ENCODE measurements at places on chromosomes 5 and 9.
A peak's percentile ranks its signal among the peaks of the same experiment; 100 is the strongest.

DNA sequence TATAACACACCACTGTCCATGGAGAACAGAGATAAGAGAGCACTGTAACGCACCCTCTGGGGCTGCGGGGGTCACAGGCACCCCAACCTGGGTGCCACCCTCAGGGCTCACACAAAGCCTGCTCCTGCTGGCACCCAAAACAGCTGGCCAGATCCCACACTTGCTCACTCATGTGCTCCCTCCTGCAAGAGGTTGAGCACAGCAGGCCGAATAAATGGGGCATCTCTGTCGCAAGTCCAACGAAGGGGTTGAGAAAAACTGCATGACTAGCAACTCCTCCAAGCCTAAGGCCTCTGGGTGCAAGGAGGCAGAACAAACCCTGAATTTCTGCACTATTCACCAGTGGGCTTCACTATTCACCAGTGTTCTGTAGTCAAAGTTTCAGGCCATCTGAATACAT lies 80.3 kb downstream of the SECISBP2 start:
- DNase-seq = no peak

DNA sequence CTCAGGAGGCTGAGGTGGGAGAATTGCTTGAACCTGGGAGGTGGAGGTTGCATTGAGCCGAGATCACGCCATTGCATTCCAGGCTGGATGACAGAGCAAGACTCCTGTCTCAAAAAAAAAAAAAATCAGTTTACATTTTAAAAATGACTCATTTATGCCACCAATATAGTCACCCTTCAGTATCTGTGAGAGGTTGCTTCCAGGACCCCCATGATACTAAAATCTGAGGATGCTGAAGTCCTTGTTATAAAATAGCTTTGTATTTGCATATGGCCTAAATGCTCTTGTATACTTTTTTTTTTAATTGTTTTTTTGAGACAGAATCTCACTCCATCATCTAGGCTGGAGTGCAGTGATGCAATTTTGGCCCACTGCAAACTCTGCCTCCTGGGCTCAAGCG lies 5.8 kb downstream of the OCLN start:
- DNase-seq = no peak

DNA sequence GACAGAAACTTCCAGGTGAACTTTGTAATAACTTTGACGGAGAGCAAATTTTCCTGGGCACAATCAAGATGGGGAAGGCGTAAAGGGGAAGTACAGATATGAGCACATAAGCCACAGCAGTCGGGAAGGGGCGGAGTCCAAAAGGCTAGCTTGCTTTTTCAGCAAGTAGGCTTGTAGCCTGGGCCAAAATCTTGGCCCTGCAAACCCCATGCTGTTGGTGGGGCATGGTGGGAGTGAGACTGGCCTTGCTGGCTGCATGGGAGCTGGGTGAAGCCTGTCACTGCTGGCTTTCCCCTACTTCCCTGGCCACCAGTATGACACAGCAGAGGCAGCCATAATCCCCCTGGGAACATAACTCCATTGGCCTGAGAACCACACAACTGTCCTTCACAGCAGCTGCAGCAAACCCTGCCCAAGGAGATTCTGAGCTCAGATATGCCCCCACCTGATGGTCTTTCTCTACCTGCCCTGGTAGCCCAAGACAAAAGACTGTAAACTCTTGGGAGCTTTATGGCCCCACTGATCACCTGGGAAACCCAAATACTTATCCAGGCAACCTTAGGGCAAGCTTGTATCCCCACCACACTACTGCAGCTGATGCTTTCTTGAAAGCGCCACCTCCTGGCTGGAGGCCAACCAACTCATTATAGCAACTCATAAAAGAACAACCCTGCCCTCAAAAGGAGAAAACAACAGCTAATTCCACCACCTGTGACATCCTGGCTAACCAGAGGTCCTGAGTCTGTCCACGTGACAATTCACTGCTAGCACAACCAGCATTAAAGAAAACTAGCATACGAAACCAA lies 24.0 kb downstream of the DCTN4 start:
- no peak for DNase-seq

GRCh38 chr5:107601076-107601475 lies 69.7 kb downstream of the EFNA5 start:
- DNase-seq = no peak

DNA sequence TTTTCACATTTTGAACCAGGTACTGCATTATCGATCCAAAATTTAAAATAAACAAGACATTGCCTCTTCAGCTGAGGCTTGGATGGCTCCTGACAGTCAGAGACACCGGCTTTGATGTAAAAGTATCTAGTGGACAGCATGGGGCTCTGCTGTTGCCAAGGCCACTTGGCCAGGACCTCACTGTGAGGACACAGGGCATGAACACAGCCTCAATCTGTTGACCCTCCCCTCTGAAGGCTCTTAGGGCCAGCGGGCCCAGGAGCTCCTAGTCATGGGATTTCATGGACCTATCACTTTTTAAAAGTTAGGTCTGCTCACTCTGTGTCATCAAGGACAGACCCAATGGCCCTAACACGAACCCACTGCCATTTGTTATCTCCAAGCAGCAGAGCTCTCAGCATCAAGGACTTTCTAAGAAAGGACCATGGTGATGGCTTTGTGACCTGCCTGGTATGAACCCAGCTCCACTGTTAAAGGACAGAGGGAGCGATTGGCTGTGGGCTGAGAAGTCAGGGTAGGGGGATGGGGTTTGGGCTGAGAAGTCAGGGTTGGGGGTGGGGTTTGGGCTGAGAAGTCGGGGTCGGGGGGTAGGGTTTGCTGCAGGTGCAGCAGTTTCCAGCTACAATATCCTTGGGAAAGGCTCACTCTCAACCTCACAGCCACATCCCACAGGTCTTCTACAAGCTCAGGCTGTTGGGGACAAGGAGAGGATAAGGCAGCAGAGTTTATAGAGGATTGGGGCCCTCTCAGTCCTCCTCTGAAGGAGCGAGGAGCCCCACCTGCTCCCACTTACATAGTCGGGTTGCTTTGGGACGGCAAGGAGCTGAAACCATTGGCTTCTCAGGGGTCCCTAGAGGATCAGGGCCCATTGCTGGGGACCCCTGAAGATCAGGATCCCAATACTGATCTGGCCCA lies 146.8 kb downstream of the BARX1 start:
- no peak for DNase-seq

GRCh38 chr9:73162987-73163768 lies 11.5 kb downstream of the ANXA1 start:
- no peak for DNase-seq

- DNase-seq = no peak
These were observed 53.3 kb upstream of the ATP10B start for GRCh38 chr5:160905285-160905684.

DNA sequence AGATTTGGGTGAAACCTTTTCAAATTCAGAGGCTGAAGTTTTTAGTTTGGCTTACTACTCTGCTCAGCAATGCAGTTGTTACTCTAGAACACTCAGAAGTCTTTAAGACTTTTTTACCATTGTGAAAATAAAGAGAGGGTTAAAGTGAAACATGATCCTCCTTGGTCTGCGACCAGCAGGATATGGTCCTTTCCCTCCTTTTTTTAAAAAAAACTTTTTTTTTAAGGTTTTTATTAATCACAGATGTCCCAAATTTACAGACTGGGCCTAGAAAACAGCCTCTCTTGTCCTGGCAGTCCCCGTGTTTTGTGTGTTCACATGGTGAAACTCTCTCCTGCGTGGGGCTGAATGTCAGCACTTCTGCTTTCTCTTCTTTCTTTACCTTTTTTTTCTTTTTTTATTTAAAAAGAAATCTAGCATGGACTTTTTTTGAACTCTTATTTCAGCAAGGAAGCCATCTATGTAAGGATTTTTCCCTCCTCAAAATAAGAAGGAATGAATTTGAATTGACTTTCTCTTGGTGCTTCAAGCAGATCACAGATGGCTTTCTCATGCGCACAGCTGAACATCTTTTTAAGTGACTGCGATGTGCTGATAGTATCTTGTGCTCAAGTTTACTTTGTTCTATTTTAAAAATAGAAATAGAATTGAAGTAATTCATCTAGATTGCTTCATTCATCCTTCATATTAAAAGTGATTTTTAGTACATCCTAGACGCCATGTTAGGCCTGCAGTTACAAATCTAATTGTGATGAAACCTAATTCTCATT lies 128.7 kb upstream of the OTULINL start:
- DNase-seq = no peak

DNA sequence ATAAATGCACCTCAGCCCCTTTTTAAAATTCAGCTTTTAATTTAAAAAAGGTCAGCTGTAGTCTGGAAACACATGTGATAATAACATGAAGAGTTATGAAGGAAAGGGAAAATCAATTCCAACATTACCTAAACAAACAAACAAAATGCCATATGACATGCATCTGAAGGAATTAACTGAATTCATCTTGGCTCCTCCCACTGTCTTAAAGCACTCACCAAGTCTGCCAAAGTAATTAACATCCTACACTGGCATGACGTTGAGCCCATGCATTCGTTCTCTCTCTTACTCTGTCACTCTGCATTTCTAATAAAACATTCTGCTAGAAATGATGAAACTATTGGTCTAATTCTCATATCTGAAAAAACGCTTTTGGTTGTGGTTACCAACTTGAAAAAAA lies 37.7 kb downstream of the TSSK1B start:
- no peak for DNase-seq

- DNase-seq = no peak
These were observed 148.1 kb upstream of the MPDZ start for GRCh38 chr9:13427587-13427986.

DNA sequence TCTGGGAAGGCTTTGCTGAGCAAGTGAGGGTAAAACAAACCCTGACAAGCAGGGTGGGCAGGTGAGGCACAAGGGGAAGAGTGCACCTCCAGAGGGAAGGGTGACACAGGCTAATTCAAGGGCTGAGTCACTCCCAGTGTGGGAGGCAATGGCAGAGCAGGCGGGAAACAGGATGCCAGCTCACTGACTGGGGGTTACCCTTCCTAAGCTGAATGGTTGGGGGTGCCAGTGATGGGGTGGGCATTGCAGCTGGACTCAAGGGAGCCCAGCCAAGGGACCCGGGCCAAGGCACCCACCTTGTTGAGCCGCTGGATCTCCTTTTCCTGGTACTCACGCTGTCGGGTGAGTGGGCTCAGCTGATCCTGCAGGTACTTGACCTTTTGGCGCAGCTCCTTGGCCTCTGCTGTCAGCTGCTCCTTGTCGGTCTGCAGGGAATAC lies 18.4 kb downstream of the GPX3 start:
- peak; percentile 49 for DNase-seq

DNA sequence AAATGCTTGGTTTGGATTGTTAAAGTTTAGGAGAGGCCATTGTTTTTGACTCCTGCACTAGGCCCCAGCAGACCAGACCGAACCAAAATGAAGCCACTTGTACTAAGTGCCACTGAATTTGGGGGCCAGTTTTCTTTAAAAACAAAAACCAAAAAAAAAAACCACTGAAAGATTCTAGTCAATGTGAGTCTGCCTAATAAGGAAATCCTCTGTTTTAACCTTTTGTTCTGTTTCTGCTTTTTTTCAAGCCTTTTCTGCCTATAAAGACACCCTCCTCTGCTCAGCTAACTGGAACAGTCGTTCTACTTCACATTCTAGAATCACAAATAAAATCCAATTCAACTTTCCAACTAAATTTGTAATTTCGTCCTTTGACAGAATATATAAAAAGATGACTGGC lies 64.9 kb downstream of the SERINC5 start:
- no peak for DNase-seq

DNA sequence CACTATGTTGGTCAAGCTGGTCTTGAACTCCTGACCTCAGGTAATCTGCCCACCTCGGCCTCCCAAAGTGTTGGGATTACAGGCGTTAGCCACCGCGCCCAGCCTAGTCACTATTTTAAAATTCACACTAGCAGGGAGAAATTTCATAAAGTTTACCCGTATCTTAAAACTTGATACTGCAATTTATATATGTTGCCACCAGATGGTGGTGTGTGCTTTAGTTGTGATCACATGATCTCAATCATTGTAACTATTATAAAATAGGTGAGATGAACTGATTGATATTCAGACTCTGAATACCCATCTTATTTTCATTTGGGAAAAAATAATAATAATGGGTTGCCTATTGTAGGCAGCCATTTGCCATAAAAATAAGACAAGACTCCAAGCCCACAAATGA lies 1330.4 kb upstream of the WWC1 start:
- DNase-seq = no peak

- DNase-seq = no peak
These were observed 83.4 kb downstream of the PARP8 start for GRCh38 chr5:50749873-50750272.

DNA sequence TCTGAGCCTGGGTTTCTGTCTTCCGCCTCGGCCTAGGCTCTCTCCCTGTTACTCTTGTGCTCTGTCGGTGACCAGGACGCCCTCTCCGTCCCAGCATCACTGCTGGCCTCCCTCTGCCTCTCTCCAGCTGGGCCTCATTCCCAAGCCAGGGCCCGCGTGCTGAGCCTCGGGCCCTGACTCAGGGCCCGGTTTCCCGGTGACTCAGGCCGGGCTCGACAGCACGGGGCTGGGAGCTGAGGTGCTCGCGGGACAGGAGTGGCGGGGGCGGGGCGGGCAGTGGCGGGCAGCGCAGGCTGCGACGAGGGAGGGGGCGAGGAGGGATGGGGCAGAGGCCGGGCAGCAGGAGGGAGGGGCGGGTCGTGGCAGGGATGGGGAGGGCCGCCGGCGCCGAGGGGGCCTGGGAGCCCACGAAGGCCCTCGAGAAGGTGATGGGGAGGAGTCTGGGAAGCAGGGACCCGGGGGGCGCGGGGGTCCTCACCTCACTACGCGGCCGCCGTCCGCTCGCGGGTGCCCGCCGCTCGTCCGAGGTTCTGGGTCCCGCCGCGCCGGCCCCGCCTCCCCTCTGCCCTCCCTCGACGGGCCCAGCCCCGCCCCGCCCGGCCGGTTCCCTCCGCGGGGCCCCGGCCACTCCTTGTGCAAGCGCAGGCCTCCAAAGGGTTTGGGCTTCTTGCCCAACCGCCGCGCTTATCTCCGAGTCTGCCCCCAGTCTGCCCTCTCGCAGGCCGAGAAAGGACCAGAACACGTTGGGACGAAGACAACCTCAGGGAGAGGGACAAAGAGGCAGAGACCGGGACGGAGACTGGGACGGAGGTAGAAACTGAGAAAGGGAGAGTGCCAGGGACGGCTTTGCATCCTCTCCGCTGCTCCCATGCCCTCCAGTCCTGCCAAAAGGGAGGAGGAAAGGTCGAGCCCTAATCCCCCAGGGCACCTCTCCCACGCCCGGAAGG lies at the start of gene ARAP3:
ARAP3 (minus strand) TSS at position 536 of the 947 bp plus-strand sequence. CDS start 1,744 bp downstream, outside the sequence.
- DNase-seq = peak; percentile 39

- no peak for DNase-seq
These were observed 1.1 kb downstream of the FAT2 start for GRCh38 chr5:151589878-151590570.

DNA sequence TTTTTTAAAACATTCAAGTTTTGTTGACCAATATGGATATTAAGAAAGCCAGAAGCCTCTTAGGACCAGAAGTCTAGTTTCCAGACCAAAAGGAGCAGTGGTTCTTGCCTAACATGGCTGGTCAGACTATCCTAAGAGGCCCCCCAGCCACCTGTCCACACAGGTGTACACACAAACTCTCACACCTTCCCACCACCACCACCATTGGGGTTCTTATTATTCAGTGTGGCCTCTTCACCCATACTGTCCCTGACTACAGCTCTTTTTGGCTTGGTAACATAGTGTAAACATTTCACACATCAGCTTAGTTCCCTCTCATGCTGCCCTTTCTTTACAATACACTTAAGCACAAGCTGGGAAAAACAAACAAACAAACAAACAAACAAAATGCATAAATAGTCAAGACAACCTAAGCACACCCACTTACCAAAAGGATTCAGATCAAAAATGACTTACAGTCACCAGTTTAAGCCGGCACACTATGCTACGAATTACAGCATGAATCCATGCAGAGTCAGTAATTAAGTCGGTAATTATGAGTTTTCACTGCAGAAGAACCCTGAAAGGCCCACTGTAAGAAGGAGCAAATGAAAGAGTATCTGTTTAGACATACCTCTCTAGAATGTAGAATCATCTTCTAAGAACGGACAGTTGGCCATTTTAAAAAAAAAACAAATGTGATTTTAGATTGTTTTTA lies 9.5 kb downstream of the LHFPL2 start:
- no peak for DNase-seq

All from stimulated activated CD4-positive, alpha-beta T cell treated with anti-CD3 and anti-CD28 coated beads, Interleukin-4, amount 100 ng/mL, for 24 hours (primary cell).